ENCODE measurements at places on chromosomes 1 and 21.
A peak's percentile ranks its signal among the peaks of the same experiment; 100 is the strongest.

GRCh38 chr1:30414851-30415165 is 308.6 kb downstream of the MATN1 start:
- no peak for DNase-seq

GRCh38 chr1:154411525-154411924 is 6.4 kb downstream of the IL6R start:
- DNase-seq, result no peak

- no peak for DNase-seq
These were observed 9.2 kb upstream of the PEF1 start for GRCh38 chr1:31653717-31654473.

GRCh38 chr1:43233631-43234030 is 36.2 kb upstream of the TMEM125 start:
- DNase-seq, result no peak

DNA sequence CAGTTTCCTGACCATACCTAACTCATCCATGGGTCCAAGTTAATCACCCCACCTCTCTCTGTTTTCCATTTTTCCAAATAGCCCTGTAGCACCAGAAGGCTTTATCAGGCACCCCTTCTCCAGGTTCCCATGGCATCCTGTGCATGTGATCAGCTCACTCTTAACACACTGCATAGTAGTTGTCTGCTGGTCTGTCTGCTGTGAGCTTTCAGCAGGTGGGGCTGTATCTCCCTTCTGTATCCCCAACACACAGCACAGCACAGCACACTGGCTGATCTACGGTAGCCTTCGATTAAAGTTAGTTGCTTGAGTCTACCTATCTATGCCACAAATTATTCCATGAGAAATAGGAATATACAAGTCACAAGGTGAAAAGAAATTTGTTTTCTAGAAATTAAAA is 54.3 kb upstream of the C1orf198 start:
- no peak for DNase-seq

GRCh38 chr1:39981945-39982344 is 27.0 kb downstream of the MFSD2A start:
- peak; percentile 64 for DNase-seq

DNA sequence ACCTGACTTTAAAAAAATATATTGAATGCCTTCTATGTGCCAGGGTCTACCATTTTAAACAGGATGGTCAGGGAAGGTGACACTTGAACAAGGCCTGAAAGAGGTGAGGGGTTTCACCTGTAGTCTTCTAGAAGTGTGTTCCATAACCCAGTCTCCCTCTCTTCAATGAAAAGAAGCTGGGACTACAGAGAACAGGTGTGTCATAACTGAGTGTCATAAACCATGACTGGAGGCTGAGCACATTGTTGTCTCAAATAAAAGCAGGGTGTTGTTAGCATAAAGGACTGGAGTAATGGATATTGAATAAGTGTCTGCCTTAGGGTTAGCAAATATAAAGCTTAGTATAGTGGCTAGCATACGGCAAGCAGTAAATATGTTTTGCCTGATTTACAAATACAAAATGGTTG is 65.4 kb downstream of the SYDE2 start:
- no peak for DNase-seq

DNA sequence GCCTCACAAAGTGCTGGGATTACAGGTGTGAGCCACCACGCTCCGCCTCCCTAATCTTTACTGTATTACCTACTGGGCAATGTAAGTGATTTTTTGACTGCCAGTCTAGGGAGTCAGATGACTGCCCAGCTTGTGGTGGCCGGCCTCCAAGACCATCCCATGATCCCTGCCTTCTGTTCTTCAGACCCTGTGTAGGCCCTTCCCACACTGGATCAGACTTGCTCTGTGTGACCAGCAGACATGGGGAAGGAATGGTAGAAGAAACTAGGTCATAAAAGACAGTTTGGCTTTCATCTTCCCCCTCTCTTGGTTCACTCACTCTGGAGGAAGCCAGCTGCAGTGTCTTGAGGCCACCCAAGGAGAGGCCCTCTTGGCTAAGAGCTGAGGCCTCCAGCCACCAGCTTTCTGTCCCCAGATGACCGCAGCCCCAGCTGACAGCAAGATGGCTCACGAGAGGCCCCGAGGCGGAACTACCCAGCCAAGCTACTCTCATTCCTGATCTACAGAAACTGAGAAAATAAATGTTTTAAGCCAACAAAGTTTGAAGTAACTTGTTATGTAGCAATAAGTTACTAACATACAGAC is 14.5 kb upstream of the CBR3 start:
- no peak for DNase-seq

DNA sequence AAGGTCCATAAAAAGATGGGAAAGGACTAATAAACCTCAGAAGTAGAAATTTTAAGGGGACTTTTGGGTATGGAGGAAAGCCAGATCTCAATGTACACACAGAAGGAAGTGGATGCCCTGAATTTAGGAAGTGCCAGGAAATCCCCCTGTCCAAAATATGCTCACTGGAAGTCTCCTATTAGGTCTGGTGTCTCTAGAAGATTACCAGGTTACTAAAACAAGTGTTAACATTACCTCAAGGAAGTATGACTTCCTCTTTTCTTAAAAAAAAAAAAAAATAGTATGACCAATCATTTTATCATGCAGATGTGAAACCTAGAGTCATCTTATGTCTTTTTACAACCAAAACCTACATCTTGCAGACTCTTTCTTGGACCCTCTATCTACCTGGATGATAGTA is 30.7 kb downstream of the CD58 start:
- DNase-seq, result no peak

GRCh38 chr1:55057956-55058298 is 18.6 kb downstream of the PCSK9 start:
- no peak for DNase-seq

DNA sequence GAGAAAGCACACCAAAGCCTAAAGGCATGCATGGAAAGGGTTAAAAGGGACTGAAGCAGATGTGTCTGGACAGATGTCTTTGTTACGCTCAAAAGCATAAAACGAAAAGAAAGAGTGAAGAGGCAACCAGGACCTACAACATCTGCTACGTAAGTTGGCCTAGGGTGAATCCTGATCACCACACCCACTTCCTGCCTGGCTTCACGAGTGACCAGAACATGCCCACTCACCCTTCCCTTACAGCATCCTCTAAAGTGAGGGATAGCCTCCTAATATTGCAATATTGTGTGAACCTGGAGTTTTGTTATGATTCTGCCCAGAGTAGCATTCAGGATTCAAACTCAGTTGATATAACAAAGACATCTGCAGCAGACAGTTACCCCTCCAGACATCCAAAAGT is 10.6 kb upstream of the OLIG2 start:
- DNase-seq, result no peak

DNA sequence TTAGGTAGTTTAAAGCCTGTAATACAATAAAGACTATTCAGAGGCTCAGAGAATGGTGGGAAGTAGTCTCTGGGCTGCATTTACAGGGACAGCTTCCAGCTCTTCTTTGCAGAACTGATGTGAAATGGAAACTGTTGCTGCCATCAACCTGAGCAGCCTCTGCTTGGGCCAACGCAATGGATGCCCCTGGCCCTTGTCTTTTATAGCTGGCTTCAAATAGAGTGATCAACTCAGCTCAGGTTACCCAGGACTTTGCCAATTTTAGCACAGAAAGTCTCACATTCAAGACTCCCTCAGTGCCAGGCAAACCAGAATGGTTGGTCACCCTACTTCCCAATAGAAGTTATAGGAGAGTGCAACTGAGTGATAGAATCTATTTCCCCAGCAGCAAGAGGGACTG is 18.1 kb upstream of the GALNT2 start:
- no peak for DNase-seq

- DNase-seq, result no peak
These were observed 1.4 kb downstream of the NIT1 start for GRCh38 chr1:161119092-161119903.

DNA sequence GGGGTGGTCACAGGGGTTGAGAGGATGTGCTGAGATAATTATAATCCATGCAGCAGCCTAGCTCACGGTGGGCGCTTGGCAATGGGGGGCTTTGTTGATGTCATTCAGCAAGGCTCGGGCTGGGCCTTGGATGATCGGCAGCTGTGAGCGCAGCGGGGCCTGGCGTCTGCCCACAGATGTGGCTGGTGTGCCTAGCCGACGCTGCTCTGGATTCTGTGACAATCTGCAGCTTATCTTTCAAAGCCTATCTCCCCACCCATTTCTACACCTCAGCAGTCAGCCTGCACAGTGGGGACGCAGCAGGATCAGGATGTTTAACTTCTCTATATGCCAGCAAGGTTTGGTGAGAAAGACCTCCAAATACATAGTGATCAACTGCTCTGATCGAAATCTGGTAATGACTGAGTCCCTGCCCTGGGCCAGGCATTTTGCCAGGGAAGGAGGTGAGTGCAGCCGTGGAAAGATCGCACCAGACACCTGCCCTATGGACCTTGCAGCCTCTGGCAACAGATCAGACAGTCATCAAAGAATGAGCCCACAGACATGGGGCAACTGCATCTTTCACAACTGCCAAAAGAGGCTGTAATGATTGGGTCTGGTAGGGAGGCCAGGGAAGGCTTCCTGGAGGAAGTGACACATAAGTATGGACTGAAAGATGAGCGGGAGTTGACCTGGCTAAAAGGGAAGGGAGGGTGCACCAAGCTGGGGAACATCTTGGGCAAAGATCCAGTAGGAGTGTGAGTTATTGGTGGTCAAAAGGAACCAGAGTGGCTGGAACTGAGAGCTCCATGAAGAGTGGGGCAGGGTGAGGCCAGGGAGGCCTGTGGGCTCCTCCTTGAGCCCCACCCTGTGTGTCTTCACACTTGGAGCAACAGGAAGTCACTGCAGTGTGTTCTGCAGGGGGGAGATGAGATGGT is 35.3 kb downstream of the EPHB2 start:
- peak; percentile 20 for DNase-seq

GRCh38 chr1:230201445-230201844 is 134.4 kb downstream of the GALNT2 start:
- no peak for DNase-seq

DNA sequence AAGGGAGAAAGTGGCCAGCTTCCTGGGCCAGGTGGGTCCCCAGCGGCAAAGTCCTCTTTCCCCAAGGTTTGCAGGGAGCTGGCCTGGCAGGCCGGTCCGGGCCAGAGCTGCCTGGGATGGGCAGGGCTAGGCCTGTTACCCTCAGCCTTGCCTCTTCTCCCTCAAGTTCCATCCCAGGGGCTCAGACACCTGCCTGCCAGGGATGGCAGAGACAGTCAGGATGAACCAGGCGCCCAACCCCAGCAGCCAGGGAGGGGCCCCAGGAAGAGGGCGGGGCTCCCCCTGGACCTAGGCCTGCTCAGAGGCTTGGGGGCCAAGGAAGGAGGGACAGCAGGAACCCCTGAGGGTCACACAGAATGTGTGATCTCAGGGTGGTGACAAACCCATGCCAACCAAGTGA is 120.6 kb downstream of the CASZ1 start:
- no peak for DNase-seq

GRCh38 chr1:48263041-48263440 is 40.5 kb downstream of the SLC5A9 start:
- no peak for DNase-seq

GRCh38 chr1:60071296-60071695 is 2.3 kb downstream of the C1orf87 start:
- no peak for DNase-seq

GRCh38 chr1:111734856-111735255 is 4.3 kb downstream of the INKA2 start:
- no peak for DNase-seq

DNA sequence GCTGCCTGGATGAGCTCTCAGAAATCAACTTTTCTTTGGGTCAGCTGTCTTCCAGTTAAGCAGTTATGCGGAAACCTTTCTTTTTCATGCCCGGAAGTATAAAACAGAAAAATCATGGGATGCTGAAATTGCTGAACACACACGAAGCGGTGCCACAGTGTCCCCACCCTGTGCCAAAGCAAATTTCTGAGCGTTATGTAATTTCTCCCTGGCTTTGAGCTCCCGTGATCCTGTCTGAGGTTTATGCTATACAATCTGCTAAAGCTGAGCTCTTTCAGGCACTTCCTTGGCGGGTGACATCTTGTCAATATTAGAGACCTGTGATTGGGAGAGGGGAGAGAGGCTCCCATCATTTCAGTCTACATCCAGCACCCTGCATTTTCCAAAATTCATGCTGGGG is 201.7 kb downstream of the ROR1 start:
- DNase-seq, result no peak

GRCh38 chr1:214843281-214843680 is 239.3 kb upstream of the KCNK2 start:
- no peak for DNase-seq

DNA sequence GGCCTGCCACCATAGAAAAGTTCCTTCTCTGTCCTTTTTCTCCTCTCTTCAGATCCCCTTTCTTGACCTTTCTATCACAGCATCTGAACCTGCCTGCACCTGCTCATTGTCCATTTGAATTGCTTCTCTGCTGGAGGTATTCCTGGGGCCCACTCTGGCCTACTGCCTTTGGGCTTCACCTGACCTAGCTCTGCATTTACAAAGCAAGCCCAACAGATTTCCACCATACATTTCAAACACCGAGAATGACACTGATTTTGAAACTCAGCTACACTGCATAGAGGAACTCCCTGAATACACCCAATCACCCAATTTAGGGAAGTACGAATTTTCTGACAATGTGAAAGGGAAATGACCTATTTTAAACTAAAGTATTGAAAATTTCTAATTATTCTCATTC is 284.5 kb upstream of the USP25 start:
- no peak for DNase-seq

DNA sequence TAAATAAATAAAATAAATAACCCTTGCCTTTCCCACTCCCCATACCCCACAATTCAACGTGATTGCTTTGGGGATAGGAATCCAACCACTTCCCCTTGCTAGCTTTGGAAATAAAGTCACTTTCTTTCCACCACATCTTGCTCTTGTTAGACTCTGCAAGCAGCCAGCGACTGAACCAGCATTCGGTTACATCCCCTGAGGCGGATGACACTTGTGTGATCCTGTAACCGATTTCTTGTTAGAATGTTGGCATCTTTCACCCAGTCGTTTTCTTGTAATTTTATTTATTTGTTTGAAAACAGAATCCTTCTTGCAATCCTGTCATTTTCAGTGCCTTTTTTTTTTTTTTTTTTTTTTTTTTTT is 1.6 kb upstream of the IFNGR2 start:
- peak; percentile 47 for DNase-seq

DNA sequence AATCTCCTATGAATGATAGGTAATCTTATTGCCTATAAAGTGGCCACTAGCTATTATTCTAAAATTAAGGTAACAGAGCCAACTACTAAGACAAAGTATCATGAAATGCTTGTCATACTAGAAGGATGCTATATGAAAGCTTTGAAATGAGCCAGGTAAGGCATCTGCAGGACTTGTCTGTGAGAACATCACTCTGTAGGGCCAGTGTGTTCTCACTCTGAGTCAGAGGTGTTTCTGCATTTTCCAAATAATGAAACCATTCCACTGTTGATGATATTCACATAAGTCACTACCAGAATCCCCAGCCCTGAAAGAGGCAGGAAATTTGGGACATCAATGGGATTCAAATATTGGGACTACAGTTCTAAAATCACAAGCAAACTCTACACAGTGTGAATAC is 25.8 kb upstream of the GBP5 start:
- no peak for DNase-seq

All from GM04503 (cell line).